ENCODE measurements at places on chromosomes 2 and 18.

- DNase-seq = no peak
Measured at GRCh38 chr2:196275646-196276352, 104.4 kb upstream of the STK17B start.

- DNase-seq = no peak
Measured at GRCh38 chr2:128786316-128786715, 467.6 kb upstream of the HS6ST1 start.

DNA sequence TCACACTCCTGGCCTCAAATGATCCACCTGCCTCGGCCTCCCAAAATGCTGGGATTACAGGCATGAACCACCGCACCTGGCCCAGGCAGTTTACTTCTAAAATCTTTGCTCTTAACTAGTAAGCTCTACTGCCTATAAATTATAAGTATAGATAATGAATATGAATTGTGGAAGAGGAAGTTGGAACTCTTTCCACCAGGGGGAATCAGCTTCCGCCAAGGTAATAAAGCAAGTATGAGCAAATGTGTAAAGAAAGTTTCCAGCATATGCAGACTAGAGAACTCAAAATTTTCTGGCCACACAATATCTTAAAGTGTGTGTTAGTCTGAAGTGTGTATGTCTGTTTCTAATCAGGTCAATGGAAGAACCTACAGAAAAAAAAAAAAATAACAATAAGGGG, 68.1 kb downstream of the RMDN2 start:
- no peak for DNase-seq

GRCh38 chr2:223027442-223027841, 24.5 kb upstream of the KCNE4 start:
- no peak for DNase-seq

DNA sequence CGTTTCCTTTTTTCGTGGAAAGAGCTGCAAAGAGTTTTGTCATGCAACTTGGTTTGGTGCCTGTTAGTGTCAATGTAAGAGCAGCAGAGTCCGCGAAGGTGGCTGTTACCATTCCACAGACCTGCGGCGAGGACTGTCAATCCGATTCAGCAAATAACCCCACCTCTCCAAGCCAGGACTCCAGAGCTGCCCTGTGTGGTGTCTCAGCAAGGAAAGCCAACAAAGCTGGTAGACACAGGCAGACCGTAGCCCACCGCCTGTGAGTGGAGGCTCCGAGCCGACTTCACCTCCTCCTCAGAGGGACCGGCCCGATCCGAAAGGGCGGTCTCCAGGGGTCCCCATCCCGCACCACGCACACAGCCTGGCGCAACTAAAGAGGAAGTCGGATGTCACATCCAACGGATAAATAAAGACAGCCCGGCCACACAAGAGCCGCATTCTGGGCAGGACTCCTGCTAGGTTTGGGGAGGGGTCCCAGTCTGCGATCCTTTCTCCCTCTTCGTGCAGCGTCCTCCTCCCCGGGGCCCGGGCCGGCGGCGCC, 819 bp downstream of the ANKRD44 start:
- peak; percentile 63 for DNase-seq

Measured in activated CD4-positive, alpha-beta memory T cell treated with anti-CD3 and anti-CD28 coated beads for 36 hours (primary cell).